HuH-7 (cell line): ENCODE measurements at places on chromosomes 16 and 17.

- peak; percentile 67 for DNase-seq
Measured at GRCh38 chr17:34420254-34420766, 57.3 kb upstream of the CCL1 start.

GRCh38 chr17:52789829-52790228, 631.3 kb upstream of the CA10 start:
- DNase-seq, result no peak

GRCh38 chr17:65062171-65062915, 5.8 kb upstream of the GNA13 start:
- DNase-seq, result peak; percentile 57

GRCh38 chr17:78343543-78344201, 16.2 kb downstream of the SOCS3 start:
- no peak for DNase-seq

- no peak for DNase-seq
Measured at GRCh38 chr17:47735536-47736011, 2.5 kb downstream of the TBX21 start.

DNA sequence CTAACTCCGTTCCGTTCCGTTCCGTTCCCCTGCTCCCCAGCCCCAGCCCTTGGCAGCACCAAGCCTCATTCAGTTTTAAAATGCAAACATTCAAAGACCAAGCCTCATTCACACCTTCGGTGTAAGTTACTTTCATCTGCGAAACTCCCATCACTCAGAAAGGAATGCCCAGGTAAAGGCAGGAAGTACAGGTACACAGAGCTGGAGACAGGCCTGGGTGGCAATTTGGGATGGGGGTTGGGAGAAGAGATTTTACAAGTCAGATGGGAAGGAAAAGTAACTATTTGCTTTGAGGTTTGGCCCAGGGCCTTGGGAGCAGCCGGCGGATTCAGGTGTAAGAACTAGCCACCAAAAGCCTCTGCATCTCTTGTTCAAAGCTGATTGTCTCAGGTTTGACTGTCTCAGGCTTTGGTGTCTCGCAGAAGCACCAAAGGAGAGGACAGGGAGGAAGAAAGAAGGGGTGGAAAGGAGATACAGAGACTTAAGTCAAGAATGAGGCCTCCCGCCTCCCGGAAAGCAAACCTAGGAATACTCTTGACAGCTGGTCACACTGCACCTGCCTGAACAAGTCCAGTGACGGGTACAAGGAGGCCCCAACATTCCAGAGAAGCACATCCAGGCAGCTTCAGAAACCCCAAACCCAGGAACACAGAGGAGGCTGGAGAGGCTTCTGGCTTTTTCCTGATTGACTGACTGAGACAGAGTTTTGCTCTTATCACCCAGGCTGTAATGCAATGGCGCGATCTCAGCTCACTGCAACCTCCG, 54.7 kb downstream of the NXN start:
- no peak for DNase-seq

GRCh38 chr16:20867585-20867984, 32.6 kb downstream of the DCUN1D3 start:
- no peak for DNase-seq

DNA sequence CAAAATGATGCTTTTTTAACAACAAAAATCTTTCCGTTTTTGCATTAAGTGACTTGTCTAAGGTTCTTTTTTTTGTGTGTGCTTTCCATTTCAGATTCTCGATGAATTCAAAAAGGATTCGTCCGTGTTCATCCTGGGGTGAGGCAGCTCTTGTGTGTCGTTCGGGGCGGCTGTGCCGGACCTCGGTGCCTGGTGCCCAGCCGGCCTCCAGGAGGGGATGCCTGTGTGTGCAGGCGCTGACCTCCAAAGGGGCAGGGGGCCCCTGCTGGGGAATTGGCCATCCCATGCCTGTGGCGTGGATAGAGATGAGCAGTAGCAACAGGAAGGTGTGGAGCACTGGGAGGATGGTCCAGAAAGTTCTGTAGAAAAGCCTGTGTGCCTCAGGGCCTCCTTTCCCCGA, 101.7 kb downstream of the PLCG2 start:
- DNase-seq, result no peak

DNA sequence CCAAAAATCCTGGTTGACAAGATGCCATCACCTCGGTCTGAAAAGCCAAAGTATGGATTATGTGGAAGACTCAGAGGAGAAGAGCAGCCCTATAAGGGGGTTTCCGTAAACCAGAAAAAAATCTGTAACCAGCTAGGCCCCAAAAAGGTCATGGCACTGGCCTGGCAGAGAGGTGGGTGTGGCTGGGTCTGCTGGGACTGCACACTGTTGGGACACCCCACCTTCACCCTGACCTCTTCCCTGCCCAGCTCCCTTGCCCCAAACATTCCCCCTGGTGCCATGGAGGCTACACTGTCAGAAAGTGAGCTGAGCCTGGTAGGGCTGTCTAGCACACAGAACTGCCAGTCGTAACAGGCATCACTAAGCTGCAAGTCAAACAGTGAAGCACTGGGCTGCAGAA, 6.5 kb downstream of the SLC47A2 start:
- DNase-seq, result peak; percentile 4

GRCh38 chr17:67458203-67458602, 81.1 kb downstream of the PITPNC1 start:
- DNase-seq, result no peak

DNA sequence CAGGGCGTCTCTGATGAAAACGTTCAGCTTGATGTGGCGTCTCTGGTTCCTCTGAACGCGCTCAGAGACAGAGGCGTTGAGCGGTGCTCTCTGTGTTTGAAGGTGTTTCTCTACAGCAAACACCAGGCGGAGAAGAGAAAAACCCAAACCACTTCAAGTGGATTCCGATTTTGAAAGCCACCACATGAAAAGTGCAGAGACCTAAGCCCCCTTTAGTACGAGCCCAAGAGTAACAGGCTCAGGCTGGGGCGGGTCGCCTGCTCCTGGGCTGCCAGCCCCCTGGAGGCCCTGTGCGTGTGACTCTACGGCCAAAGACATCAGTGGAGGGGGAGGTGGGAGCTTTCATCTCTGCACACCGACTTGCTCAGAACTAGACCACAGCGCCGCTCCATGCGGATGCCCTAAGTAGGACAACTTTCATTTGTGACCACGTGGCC, 328.4 kb downstream of the MAF start:
- no peak for DNase-seq

- DNase-seq, result no peak
Measured at GRCh38 chr17:44872131-44872768, 24.6 kb downstream of the HIGD1B start.

GRCh38 chr16:66930189-66930588, 4.0 kb downstream of the CIAO2B start:
- DNase-seq, result no peak

- peak; percentile 42 for DNase-seq
Measured at GRCh38 chr17:8846768-8847211, 20.7 kb downstream of the PIK3R6 start.

DNA sequence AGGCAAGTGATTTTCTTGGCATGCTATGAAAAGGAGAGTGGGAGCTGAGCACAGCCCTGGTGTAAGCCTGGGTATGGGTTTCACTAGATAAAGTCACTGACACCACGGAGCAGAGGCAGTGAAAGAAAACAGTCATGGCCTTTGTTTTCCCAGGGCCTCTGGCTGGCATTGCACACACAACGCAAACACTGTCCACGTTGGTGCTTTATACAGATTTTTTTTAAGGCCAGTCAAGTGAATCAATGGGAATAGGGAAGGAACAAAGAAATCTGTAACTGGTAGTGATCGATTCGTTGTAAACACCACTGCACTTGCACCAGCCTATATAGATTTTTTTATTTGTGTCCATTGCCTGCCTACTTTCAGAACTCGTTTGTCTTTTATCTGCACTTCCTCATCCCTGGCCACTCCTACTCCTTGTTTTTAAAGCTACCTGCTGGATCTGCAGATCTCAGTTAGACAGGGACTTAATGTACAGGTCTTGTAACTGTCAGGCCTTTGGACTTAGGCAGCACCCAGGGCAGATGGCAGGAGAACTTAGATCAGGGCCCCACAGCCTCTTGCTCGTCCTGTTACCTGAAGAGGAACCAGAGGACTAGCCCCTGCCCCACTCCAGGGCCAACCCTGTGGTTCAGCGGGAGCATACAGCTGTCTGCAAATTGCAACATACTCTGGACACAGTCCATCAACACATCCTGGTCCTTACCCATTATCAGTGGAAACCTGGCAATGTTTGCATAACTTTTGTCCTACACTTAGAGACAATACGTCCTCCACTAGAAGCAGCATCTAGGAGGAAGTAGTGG, 10.6 kb upstream of the TMIGD1 start:
- peak; percentile 67 for DNase-seq

DNA sequence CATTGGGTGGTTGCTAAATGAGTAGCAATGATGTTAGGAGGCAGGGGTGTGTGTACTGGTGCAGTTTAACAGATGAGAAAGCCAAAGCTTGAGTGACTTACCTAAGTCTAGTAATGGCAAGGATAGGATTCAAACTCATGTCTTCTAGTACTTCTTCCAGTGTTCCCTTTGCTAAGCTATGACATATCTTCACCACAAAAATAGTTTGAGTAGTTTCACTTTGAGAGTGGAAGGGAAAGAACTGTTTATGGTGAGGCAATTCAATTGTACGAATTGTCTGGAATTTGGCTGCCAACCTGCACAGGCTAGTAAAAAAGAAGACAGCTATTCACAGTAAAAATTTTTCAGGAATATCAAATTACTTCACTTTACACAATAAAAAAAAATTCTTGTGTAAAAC, 138.0 kb downstream of the NLK start:
- no peak for DNase-seq

GRCh38 chr16:65254144-65254543, 132.3 kb upstream of the CDH11 start:
- no peak for DNase-seq

DNA sequence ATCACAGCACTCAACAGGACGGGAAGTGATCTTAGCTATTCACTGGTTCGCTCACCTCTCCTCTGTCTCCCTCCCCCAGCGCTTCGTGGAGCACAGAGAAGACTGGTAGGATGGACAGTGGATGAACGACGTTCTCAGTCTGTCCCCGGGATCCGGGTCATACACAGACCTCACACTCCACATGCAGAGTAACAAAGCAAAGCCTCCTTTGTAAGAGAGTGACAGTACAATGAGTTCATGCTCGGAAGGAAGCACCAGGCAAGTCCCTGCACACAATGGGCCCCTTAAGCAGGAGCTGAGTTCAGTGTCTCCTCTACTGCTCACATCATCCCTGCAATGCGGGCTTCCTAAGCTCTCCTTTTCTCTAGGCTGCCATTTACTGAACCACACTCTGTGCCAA, 356.9 kb downstream of the C16orf95 start:
- no peak for DNase-seq

GRCh38 chr16:66542396-66542795, 7.5 kb downstream of the TK2 start:
- no peak for DNase-seq

DNA sequence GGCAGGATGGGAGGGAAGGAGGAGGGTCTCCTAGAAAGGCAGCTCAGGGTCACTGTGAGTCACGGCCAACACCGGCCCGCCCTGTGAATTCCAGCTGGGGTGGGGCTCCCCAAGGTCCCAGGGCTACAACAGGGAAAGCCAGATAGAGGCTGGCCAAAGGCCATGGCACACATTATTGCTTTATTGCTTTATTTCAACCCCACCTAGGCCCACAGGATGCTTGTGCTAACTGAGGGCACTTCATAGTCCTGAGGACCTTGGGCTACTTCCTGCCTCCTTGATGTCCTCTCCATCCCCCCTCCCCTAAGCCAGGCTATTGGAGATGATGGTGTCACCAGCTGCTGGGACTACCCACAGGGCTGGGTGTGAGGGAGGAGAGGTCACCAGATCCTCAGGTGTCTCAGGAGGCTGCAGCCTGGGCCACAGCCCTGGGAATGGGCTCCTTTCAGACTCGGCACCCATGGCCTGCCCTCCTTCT, 26.1 kb downstream of the LRRC75A start:
- peak; percentile 46 for DNase-seq

- DNase-seq, result no peak
Measured at GRCh38 chr17:67947325-67947813, 48.9 kb downstream of the C17orf58 start.

GRCh38 chr17:45380991-45381390, 51.7 kb downstream of the ARHGAP27 start:
- no peak for DNase-seq

- no peak for DNase-seq
Measured at GRCh38 chr16:67263201-67263600, 14.4 kb downstream of the SLC9A5 start.

GRCh38 chr17:31738996-31739699, 119.9 kb downstream of the COPRS start:
- no peak for DNase-seq

- no peak for DNase-seq
Measured at GRCh38 chr16:27398894-27399853, 2.8 kb upstream of the IL21R start.

DNA sequence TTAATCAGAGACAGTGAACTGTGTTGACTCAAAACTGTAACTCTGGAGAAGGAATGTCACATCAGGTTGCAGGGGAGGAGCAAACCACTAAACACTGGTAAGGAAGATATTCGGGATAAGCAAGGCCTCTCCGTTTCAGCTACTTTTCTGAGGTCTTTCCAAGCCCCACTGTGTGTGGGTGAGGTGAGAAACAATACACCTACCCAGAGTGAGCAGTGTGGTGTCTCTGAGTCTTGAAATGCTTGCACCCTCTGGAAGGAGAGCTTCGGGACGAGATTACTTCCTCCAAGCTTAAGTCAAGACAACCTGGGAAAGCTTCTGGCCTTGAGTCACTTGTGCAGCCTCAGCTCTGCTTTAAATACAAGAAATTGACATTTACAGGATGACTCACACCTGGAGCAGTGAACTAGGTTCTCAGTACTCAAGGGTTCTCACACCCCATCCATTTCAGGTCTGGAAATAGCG, 2.5 kb upstream of the MAP3K14 start:
- no peak for DNase-seq

- no peak for DNase-seq
Measured at GRCh38 chr17:34620458-34620857, 41.1 kb downstream of the TMEM132E start.

DNA sequence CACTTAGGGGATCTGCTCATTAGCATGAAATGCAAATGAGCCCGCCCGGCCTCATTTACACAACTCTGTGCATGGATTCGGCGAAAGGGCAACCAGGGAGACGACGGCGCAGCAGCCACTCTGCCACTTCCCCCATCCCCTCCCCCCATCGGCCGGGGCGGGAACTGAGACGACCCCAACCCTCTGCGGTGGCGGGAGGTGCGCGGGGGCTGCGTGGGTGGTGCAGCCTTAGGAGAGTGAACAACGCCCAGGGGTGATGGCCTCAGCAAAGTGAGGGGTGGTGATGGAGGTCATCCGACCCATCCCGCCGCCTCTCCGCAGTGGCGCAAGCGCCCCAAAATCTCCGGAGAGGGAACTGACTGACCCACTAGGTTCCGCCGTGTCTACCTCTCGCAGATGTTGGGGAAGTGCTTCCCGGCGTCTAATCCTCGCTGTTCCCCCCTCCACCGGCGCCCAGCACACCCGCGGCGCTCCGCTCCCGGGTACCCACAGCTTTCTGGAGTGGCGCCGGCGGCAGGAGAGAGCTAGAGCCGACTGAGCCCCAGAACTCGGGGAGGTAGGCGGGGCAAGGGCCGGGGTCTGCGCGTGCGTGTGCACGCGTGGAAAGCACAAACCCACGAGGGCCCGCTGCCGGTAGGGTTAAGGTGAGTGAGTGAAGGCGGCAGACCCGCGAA, 1.4 kb upstream of the CACNA1G start:
- DNase-seq, result no peak

- DNase-seq, result no peak
Measured at GRCh38 chr16:2450535-2450934, 9.4 kb upstream of the TEDC2 start.
